Airway epithelial cell (primary cell): ENCODE measurements at places on chromosomes 6 and 20. TPM values are rescaled to one million over a fixed set of nuclear protein-coding genes. Genes with fewer than 3 reads are reported as not detected.

ENPP1 gene
- total RNA-seq: 0.28 and 0.42 TPM in 2 replicates

ADGRB3 gene
- not detected in 2 replicates for total RNA-seq

BLCAP gene
- 59.3 and 79.1 TPM in 2 replicates for total RNA-seq

PGC gene
- not detected in 2 replicates for total RNA-seq

MCM8 gene
- total RNA-seq: 7.2 and 8.0 TPM in 2 replicates

CD2AP gene
- total RNA-seq: 24.7 and 26.6 TPM in 2 replicates

SSTR4 gene
- total RNA-seq: not detected in 2 replicates

CENPW gene
- total RNA-seq: 22.8 and 30.6 TPM in 2 replicates

GNAS-AS1 gene
- total RNA-seq: 0.42 and 2.0 TPM in 2 replicates

SIRPA gene
- 17.7 and 31.1 TPM in 2 replicates for total RNA-seq

HLA-DRB5 gene
- total RNA-seq: not detected in 2 replicates

PTPRK gene
- total RNA-seq: 33.4 and 45.8 TPM in 2 replicates

HSPA1L gene
- total RNA-seq: 0.14 and 0.21 TPM in 2 replicates

ZNF512B gene
- total RNA-seq: 10.5 and 14.2 TPM in 2 replicates

RAET1E gene
- 13.7 and 16.3 TPM in 2 replicates for total RNA-seq

TMEM244 gene
- total RNA-seq: not detected in 2 replicates

KCNK17 gene
- total RNA-seq: not detected in 2 replicates

PLCB1 gene
- total RNA-seq: 0.85 and 1.7 TPM in 2 replicates

DDRGK1 gene
- 75.0 and 92.5 TPM in 2 replicates for total RNA-seq

WFDC10B gene
- total RNA-seq: not detected in 2 replicates

TNF gene
- 0.23 and 0.28 TPM in 2 replicates for total RNA-seq

GTSF1L gene
- not detected in 2 replicates for total RNA-seq

RPS6KA2 gene
- total RNA-seq: 11.3 and 21.2 TPM in 2 replicates

ELOVL4 gene
- 8.8 and 15.4 TPM in 2 replicates for total RNA-seq

LY6G6C gene
- 1.5 and 3.7 TPM in 2 replicates for total RNA-seq
